Stimulated activated CD8-positive, alpha-beta memory T cell treated with anti-CD3 and anti-CD28 coated beads, Interleukin-15, amount 100 ng/mL, for 24 hours (primary cell): ENCODE measurements at places on chromosomes 12 and 14.

GRCh38 chr12:76446090-76446489 is 97.9 kb upstream of the BBS10 start:
- no peak for DNase-seq

- DNase-seq = no peak
Measured at GRCh38 chr12:53560912-53561589, 53.8 kb upstream of the NPFF start.

- DNase-seq = no peak
Measured at GRCh38 chr12:8637244-8637643, 24.6 kb upstream of the AICDA start.

DNA sequence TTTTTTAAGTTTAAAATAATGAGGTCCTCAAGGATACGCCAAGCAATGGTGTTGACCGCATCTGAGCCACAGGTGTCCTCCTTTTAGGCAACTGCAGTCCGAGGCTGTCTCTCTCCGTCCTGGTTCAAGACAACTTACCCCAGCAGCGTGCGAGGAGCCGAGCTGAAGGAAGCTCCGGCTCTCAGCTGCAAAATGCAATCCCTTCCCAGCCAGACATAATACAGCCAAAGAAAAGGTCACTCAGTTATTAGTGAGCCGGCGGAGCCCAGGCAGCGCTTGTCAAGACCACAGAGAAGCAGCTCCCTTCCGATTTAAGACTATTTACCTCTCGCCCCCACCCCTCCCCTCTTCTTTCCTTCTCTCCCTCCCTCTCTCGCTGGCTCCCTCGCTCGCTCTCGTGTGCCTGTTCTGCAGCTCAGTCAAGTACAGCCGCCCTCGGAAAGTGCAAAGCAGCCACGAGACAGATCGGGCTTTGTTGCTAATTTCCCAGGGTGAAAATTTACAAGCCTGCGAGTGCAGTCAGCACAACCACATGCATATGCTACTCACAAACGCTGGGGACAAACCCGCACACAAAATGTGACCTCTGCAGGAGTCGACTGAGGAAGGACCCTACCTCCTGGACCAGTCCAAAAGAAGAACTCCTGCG is 363 bp upstream of the LMO3 start:
- DNase-seq = no peak

DNA sequence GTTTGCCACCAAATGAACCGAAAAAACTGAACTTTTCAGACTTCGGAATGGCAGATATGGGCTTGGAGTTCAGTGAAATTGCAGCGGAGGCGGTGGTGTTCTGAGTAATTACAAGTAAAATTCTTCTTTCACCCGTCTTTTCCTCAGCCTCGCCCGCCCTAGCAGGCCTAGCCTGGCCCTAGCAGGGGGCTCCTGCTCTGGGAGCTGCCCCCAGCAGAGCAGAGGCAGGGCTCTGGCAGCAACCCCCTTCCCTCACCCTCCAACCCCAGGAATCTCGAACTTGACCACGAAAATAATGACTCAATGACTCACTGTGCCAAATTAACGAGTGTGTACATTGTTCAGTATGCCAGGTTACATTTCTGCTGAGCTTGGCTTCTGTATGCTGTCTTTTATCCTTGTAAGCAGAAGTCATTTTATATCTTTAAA is 1.1 kb downstream of the PAPLN start:
- no peak for DNase-seq

DNA sequence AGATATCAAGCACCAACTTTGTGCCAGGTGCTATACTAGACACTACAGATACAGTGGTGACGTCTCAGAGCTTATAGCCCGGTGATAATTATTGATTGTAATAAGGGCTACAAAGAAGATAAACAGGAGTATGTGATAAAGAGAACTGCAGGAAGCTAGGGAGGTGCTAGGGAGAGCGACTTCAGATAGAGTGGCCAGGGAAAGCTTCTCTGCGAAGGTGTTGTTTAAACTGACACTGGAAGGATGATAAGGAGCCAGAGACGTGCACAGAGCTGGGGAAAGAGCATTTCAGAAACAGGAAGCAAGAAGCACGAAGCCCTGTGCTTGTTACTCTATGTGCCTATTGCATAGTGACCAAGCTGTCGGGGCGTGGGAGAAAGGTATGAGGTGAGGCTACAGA is 48.1 kb upstream of the OTX2 start:
- no peak for DNase-seq

DNA sequence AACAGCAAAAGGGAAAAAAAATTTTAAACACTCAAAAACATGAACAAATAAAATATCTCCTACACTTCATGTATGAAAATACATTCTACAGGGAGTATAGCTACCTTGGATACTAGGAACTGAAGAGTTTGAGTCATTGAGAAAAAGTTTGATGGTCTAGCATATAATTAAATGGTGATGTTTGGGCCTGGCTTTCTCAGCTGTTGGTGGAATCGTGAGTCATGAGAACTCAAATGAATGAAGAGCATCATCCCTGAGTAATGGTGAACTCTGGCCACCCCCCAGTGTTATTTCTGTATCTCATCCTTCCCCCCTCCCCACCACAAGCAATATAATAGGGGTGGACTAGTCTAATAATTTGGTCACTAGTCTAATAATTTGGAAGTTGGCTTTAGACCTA is 6.7 kb upstream of the SLC6A15 start:
- no peak for DNase-seq

DNA sequence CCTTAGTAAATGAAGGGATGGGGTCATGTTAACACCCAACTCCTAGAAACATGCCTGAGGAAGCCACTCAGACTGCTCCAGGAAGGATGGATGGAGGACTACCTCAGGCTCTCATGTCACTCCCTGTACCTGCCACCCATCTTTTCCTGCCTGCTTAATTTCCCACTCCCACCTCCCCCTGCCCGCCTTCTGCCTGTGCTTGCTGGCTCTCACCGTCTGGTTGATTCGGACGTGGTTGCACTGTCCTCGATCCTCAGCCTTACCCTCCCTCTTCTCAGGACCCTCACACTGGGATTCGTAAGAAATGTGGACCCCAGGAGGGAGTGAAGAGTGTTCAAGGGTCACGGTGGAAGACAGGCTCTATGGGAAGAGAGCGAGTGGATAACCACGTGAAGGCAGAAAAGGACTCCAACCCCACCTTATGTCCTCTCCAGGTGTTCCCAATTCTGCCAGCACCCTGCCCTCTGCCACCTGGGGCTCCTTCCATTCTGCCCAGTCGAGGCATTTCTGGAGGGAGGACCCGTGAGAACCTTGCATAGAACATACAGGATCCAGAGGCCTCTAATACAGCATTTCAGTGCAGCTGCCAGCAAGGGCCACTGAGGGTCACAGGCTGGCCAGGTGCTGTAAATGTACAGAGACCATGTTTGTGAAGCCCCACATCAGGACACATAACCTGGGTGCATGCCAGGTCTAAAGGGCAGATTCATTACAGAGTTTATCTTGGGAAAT is 12.9 kb downstream of the ITGB7 start:
- DNase-seq = no peak

- DNase-seq = no peak
Measured at GRCh38 chr12:56864318-56864717, 69.9 kb downstream of the SDR9C7 start.

DNA sequence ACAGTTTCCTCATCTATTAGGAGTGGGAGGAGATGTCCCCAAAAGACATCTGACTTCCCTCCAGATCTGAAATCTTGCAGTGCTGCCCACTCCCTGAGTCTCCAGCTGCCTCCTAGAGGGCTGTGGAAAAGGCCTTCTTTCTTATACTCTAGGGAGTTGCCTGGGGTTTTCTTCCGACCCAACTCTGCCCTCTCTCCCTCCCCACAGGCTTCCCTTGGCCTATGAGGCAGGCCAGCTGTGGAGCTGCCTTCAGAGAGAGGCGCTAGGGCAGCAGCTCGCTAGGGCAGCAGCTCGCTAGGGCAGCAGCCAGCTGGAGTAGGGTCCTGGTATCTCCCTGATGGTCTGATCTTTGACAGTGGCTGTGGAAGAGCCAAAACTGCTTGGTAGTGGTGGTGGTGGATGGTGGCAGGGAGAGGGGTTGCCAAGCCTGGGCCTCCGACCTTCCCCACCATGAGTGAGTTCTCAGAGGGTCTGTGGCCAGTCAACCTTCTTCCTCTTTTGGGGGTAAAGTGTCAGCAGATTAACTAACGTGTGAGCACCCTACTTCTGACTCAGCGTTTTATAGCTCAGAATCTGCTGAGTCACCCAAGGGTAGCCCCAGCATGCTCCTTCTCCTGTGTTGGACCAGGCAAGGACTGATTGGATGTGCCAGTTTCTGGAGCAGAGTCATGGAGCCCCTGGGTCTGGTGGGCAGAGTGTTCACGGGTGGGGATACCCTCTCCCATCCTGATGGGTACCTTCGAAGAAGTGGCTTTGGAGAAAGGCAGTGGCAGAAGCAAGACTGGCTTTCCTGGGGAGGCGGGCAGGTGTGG is 2.3 kb downstream of the SLC48A1 start:
- DNase-seq = no peak

- no peak for DNase-seq
Measured at GRCh38 chr14:50977863-50978528, 33.7 kb upstream of the PYGL start.

DNA sequence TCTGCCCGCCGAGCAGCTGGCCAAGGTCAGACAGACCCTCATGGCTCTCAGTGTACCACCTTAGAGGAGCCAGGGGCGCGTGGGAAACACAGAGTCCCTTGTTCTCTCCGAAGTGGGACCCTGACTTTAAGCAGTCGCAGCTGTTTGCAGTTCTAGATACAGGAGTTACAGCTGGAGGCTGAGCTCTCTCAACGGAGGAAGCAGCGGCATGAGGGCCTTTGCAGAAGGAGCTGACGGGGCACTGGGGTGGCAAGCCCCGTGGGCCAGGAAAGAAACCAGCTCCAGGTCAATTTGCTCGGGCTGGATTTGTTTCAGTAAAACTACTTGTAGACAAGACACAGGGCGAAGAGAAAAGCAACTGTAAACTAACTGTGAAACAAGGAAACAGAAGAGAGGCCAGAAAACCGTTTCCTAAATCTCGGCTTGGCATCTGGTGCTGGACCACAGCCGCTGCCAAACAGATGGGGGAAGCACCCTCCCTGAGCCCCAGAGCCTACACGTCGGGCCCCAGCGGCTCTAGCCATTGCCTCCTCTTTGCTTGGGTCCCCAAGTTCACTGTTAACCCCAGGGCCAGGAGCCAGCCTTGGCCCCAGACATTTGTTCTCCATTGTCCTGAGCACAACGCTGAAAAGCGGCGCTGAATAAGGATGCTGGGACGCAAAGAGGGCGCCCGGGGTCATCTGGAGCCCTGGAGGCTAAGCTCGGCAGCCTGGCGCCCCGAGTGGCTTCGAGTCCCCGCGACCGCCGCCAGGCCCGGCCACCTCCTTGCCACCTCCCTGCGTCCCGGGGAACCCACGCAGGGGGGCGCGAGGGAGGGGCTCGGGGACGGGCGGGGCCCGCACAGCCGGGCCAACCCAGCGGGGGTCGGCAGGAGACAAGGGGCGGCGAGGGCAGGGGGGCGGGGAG is 914 bp upstream of the PACS2 start:
- DNase-seq = no peak

GRCh38 chr12:94049718-94050117 is 98.7 kb upstream of the PLXNC1 start:
- DNase-seq = no peak

- no peak for DNase-seq
Measured at GRCh38 chr14:98947911-98948595, 323.9 kb downstream of the BCL11B start.

GRCh38 chr12:91988086-91988923 is 157.3 kb downstream of the BTG1 start:
- DNase-seq = no peak

DNA sequence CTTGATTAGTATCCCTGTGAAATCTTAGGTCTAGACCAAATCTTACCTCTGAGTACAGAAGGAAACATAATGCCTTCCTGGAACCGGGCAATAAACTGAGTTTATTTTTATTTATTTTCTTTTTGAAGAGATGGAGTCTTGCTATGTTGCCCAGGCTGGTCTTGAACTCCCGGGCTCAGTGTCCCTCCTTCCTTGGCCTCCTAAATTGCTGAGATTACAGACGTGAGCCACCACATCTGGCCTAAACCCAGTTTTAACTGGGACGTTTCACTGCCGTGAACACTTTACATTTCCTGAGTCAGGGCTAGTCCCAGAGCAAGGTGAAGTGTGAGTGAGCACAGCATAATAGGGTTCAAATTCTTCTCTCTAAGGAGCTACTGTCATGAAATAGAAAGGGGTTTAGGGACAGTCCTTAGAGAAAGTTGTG is 671 bp downstream of the GUCY2C start:
- no peak for DNase-seq

- DNase-seq = no peak
Measured at GRCh38 chr14:54643696-54644176, 76.8 kb downstream of the SAMD4A start.

DNA sequence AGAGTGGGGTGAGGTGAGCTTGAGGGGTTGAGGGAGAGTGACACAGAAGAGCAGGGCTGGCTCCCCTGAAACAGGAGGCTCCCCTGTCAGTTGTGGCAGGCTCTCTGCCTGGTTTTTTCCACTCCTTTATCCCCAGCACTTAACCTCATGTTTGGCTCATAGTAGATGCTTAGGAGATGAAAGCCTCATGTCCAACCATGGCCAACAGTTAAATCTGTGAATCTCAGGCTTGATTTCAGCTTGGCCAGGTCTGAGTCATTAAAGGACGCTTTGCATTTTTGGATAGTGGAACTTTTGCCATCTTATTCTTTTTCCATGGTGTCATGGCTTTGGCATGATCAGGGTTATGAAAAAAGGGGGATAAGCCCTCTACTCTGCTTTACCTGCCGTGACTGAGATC is 117.2 kb downstream of the CACNA1C start:
- no peak for DNase-seq

- no peak for DNase-seq
Measured at GRCh38 chr12:45473636-45474035, 255.9 kb upstream of the ARID2 start.

DNA sequence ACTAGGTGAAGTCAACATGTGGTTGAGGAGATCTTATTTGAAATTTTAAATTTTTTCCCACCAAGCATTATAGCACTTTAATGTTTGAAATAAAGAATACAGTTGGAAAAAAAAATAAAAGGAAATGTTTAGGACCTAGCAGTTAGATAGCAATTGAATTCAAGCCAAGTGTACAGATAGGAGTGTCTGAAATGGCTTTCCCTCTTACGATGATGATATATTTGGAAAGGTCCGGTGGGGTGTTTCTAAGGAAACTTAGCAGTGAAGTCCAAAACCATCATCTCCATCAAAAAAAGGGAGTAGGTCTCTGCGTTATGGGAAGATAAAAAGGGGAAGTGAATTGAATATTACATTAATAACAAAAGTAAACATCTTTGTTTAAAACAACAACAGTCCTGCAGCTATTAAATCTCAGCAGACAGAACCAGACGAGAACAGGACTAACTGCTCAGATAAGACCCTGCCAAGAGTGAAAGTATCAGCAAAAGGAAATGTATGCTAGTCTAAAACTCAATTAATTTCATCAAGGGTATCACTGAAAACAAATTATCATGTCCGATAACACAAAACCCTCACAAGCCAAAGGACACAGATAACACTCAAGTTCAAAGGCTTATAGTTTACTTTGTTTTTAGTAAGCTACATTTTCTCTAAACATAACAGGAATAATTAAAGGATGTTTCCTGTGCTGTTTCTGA is 242.0 kb downstream of the BMP4 start:
- no peak for DNase-seq

GRCh38 chr14:63186453-63186852 is 17.8 kb upstream of the RHOJ start:
- no peak for DNase-seq
